ENCODE measurements at places on chromosomes 16 and 17.

DNA sequence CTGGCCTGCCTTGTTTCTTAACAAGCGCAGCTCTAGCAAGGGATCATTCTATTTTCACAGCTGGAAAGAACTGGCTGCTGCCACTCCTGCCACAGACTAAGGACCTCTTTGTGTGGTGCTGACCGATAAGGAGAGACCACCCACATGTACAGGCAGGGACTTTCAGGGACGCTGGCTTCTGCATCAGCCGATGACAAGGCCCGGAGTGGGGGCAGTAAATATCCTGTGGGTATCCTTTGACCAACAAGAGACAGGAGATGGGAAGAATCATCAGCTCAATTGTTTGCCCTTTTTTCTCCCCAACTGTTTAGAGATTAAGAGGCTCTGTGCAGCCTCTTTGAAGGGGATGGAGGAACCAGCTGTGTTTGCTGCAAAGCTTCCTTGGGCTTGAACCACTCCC is 9.2 kb upstream of the ITPRIPL2 start:
- no peak for DNase-seq

DNA sequence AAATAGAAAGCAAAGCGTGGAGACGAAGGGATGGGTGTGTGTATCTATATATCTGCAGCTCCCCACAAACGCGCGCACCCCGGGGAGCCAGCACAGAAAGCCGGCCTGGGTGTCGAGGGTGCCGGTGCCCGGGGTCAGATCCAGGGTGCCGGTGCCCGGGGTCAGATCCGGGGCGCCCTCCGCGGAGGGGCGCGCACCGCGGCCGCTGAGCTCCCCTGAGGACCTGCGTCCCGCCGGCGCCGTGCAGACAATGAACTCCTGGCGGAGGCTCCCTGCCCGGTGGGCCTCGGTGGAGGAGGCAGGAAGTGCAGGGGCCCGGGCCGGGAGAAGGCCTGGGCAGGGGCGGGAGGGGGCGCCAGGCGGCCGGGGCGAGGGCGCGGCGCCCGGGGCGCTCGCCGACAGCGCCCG is 1.1 kb downstream of the ZNF423 start:
- DNase-seq, result no peak

DNA sequence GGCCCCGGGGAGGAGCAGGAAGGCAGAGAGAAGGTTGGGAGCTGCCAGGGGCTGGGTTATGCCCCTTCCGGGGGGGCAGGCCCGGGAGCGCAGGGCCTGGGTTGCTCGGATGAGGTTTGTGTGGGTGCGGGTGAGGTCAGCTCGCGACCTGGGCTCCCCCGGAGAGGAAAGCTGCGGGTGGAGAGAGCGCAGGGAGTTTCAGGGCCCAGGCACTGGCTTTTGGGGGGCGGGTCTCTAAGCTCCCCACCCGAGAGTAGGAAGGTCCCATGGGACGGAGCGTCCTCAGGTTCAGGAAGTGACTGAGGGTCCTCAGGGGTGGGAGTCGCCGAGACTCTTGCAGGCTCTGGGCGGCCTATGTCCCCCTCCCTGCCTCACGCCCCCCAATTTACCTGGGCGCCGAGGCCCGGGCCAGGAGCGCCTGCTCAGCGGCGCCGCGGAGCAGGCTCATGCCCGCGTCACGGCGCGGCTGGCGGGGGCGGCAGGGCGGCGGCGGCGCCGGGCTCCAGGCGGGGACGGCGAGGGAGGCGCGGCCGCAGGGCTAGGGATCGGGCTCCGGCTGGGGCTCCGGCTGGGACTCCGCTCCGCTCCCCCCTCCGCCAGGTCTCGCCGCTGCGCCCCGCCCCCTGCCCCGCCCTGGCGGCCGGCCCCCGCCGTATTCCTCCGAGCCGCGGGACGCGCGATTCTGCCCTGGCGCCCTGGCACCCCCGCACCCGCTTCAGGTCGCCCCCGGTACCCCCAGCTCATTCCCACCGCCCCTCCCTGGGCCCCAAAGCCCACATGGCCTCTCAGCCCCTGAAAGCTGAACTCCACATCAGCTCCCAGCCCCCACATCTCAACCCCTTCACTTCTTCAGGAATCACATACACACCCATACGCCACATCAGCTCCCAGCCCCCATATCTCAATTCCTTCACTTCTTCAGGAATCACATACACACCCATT is at the start of gene DOK4:
Gene DOK4 (minus strand): TSS at position 578 of the 942 bp plus-strand sequence. CDS start 6,986 bp downstream, outside the sequence.
- DNase-seq, result peak; percentile 73

DNA sequence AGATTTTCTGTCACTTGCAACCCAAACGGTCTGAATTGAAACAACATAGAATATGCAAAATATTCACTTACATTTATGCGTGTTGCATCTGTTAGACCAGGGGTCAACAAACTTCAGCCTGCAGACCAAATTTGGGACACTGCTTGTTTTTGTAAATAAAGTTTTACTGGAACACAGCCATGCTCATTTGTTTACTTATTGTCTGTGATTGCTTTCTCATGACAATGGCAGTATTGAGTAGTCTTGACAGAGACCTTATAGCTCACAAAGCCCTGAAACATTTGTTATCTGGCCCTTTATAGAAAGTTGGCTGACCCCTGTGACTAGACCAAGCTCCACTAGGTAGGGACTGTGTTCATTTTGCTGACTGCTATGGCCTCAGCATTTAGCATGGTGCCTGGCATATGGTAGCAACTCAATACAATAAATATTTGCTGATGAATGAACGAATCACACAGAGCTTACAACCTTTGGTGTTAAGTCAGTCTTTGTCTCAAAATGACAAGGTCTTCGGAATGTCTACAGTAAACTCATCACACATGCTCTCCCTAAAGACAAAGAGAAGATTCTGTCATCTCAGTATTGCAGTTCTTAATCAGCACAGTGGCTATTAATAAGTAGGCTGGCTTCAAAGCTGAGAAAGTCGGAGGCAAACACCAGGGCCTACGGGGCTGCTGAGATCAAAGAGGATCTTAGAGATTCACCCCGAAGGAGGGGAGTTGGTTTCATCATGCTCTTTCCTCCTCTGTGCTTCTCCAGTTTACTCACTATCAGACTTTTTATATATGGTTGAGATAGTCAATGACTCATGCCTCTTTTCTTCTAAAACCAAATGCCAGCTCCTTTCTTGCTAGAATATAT is 95.2 kb upstream of the AXIN2 start:
- DNase-seq, result no peak
